ENCODE measurements at places on chromosomes 6 and 20.
A peak's percentile ranks its signal among the peaks of the same experiment; 100 is the strongest.

GRCh38 chr20:62606016-62606415 lies 36.3 kb upstream of the SLCO4A1 start:
- DNase-seq: no peak

DNA sequence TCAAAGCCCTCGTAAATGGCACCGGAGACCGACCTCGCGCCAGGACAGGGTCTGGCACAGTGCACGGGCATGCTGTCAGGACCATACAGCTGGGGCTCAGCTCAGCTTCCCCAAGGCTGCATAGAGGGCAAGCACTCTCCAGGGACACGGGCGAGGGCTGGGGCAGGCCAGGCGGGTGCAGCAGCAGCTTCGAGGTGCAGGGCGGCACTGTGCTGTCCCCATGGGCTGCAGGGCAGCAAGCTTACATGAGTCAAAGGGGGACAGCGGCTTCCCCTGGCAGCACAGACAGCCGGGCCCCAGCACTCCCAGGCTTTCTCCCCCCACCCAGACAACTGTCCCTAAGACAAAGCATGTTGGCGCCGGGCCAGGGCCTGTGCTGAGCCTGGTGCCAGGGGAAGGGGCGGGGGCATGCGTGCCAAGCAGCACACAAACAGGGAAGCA lies 25.7 kb downstream of the PSMG4 start:
- DNase-seq: peak; percentile 95

GRCh38 chr6:17066610-17067009 lies 35.2 kb upstream of the STMND1 start:
- no peak for DNase-seq

- no peak for DNase-seq
Observed at GRCh38 chr6:25186919-25187318, 92.3 kb upstream of the CARMIL1 start.

DNA sequence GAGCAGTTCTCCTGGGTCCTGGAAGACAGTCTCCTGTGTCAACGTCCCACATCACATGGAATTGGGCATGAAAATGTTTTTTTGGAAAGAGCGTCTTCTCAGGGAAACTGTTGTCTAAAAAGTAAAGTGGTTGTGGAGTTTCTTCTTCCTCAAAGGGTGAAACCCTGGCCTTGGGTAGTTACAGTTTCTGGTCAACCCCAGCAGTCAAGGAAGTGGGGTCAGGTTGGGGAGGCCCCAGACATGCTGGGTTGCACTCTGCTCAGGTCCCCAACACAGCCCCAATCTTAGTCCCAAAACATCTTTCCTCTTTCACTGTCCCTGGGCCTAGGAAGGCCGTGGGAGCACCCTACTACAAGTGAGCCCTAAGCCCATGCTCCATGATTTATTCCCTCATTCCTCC lies 996 bp upstream of the NFKBIE start:
- no peak for DNase-seq

DNA sequence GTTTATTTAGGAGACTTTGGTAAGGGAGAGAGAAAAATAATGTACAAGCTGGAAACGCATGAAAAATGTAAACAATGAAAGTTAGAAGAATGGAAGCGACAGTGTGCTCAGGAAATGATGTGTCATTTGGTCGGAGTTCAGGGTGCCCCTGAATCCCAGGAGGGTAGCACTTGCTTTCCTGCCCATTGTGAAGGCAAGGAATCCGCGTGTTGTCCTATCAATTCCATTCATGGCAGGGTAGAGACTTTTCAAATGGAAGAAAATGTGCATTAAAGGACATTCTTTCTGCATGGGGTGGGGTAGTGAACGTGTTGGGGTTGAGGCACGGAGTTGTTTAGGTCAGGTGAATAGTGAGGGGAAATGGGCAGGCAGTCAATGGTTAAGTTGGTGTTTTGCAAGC lies 33.7 kb downstream of the GCNT2 start:
- no peak for DNase-seq

DNA sequence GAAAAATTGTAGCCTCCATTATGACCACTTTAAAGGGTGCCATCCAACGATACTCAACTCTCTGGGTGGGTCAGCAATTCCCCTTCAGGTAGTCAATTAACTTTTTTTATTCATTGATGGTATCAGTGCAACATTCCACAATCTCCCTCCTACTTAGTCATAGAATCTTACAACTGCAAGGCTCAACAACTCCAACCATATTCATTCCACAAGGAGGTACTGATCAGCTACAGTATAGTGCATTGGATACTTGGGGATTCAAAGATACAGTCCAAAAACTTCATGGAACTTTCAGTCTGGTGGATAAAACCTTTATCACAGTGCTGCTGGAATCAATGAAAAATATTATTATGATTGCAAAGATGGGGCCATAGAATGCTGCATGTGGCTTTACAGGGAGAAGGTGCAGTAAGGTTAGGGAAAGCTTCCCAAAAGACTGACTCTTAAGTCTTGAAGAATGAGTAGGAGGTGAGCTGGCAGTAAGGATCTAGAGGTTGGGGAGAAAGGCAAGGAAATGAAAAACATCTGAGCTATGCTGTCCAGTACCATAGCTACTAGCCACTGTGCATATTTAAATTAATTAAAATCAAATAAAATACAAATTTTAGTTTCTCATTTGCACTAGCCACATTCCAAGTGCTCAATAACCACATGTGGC lies 314.7 kb upstream of the PRDM1 start:
- DNase-seq: no peak
